Smooth muscle cell of the pulmonary artery (primary cell): ENCODE measurements at places on chromosomes 5 and 9. TPM values are rescaled to one million over a fixed set of nuclear protein-coding genes. Genes with fewer than 3 reads are reported as not detected.

Gene PLAC8L1
- 0.20 and 0.52 TPM in 2 replicates for total RNA-seq

Gene CARD9
- 0.85 and 3.1 TPM in 2 replicates for total RNA-seq

Gene MACROH2A1
- 148 and 166 TPM in 2 replicates for total RNA-seq

Gene PIP5KL1
- 1.4 and 3.4 TPM in 2 replicates for total RNA-seq

Gene SV2C
- under 0.01 TPM in 1 of 2 replicates, not detected in the other for total RNA-seq

Gene LNPEP
- 45.4 and 52.7 TPM in 2 replicates for total RNA-seq

Gene MSANTD3
- 51.8 and 59.2 TPM in 2 replicates for total RNA-seq

Gene CDC20B
- total RNA-seq: 0.07 TPM in 1 of 2 replicates, not detected in the other

Gene RNF183
- not detected in 2 replicates for total RNA-seq

Gene MAMDC2
- total RNA-seq: 4.7 and 8.6 TPM in 2 replicates

Gene NKD2
- total RNA-seq: 0.50 and 3.5 TPM in 2 replicates

Gene SLC45A2
- total RNA-seq: 0.17 and 0.20 TPM in 2 replicates

Gene CXCL14
- 0.26 TPM in 1 of 2 replicates, not detected in the other for total RNA-seq

Gene HAPLN1
- total RNA-seq: 31.9 and 144 TPM in 2 replicates

Gene ANKRD34B
- not detected in 2 replicates for total RNA-seq

Gene TAF1L
- total RNA-seq: under 0.01 TPM in 1 of 2 replicates, not detected in the other

Gene WNT8A
- total RNA-seq: not detected in 2 replicates

Gene INSL6
- not detected in 2 replicates for total RNA-seq

Gene DMRT3
- not detected in 2 replicates for total RNA-seq

Gene OTP
- total RNA-seq: not detected in 2 replicates

Gene PCDHB9
- total RNA-seq: 0.40 and 0.59 TPM in 2 replicates

Gene DRD1
- 0.33 and 1.2 TPM in 2 replicates for total RNA-seq

Gene HTR4
- 0.07 and 3.3 TPM in 2 replicates for total RNA-seq

Gene PHYHD1
- 4.9 and 9.3 TPM in 2 replicates for total RNA-seq

Gene SGTB
- 25.3 and 26.1 TPM in 2 replicates for total RNA-seq

Gene FST
- 175 and 189 TPM in 2 replicates for total RNA-seq

Gene SPINK7
- not detected in 2 replicates for total RNA-seq

Gene PLGRKT
- total RNA-seq: 8.3 and 9.5 TPM in 2 replicates

Gene PTPRD
- total RNA-seq: 5.0 and 17.2 TPM in 2 replicates

Gene PKD2L2
- total RNA-seq: not detected in 2 replicates

Gene HSPB3
- 0.85 and 0.86 TPM in 2 replicates for total RNA-seq

Gene PDLIM4
- 30.6 and 125 TPM in 2 replicates for total RNA-seq

Gene GRIN1
- total RNA-seq: 0.10 TPM in 1 of 2 replicates, not detected in the other

Gene SEC16A
- 47.1 and 51.4 TPM in 2 replicates for total RNA-seq

Gene PCDHGA1
- total RNA-seq: 1.2 and 1.4 TPM in 2 replicates

Gene TSLP
- 3.2 and 15.6 TPM in 2 replicates for total RNA-seq

Gene TMC1
- 0.17 and 0.59 TPM in 2 replicates for total RNA-seq

Gene FSD1L
- total RNA-seq: 5.0 and 6.0 TPM in 2 replicates

Gene SNAPC4
- 5.1 and 6.7 TPM in 2 replicates for total RNA-seq

Gene SLC22A4
- total RNA-seq: 0.78 and 6.7 TPM in 2 replicates

Gene HTR1A
- not detected in 2 replicates for total RNA-seq

Gene PALM2AKAP2
- 25.2 and 42.6 TPM in 2 replicates for total RNA-seq

Gene C5orf15
- total RNA-seq: 74.2 and 84.6 TPM in 2 replicates

Gene KCTD16
- 4.6 and 8.4 TPM in 2 replicates for total RNA-seq

Gene GOLGA2
- total RNA-seq: 124 and 137 TPM in 2 replicates

Gene PRR7
- 5.7 and 11.4 TPM in 2 replicates for total RNA-seq

Gene SVEP1
- 13.0 and 71.7 TPM in 2 replicates for total RNA-seq

Gene TMEM171
- 1.2 and 1.3 TPM in 2 replicates for total RNA-seq

Gene WASHC1
- 4.6 and 7.2 TPM in 2 replicates for total RNA-seq

Gene GNA14
- total RNA-seq: 1.6 and 6.3 TPM in 2 replicates

Gene GDNF
- total RNA-seq: 0.13 and 0.69 TPM in 2 replicates

Gene RANBP17
- 8.7 and 12.5 TPM in 2 replicates for total RNA-seq

Gene CARD6
- 7.4 and 13.0 TPM in 2 replicates for total RNA-seq

Gene PCDHGC4
- total RNA-seq: 3.5 and 4.2 TPM in 2 replicates

Gene DMGDH
- total RNA-seq: 1.9 and 2.3 TPM in 2 replicates

Gene PCDHA7
- total RNA-seq: 1.4 and 1.7 TPM in 2 replicates

Gene MAMDC4
- total RNA-seq: 4.6 and 6.5 TPM in 2 replicates

Gene PFN3
- not detected in 2 replicates for total RNA-seq
